Suppressor macrophage treated with lipopolysaccharide for 4 hours (primary cell): ENCODE measurements at places on chromosomes 16 and 17.

- no peak for DNase-seq
Observed at GRCh38 chr16:19382084-19382801, 35.4 kb upstream of the TMC5 start.

GRCh38 chr17:43774304-43775250 is 4.2 kb downstream of the DUSP3 start:
- DNase-seq: no peak

GRCh38 chr16:661184-661821 is 6.6 kb upstream of the RHOT2 start:
- no peak for DNase-seq

DNA sequence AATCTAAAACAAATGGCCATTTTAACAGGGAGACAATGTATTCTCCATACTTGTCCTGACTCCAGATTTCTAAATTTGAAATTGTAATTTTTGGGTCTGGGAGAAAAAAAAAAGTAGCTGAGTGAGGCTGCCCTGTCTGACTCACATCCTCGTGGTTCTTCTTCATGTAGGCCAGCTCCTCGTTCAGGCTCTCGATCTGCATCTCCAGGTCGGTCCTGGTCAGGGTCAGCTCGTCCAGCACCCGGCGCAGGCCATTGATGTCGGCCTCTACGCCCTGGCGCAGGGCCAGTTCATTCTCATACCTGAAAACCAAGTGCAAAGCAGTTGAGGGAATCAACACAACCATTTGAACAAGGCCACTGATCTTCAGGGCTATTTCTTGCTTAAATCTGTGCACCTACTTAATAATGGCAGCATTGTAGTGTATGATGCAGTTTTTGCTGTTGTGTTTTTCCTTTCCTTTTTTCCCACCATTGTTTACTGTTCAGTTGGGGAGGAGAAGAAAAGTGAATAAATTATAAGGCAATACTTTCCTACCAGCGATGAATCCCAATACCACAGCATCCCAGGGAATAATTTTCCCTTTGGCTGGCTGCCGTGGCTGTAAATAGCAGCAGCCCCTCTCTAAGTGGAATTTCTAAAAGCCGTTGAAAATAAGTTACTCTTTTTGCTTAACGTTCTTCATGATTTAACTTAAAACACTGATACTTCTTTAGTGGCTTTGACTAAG is 2.2 kb downstream of the KRT12 start:
- no peak for DNase-seq

DNA sequence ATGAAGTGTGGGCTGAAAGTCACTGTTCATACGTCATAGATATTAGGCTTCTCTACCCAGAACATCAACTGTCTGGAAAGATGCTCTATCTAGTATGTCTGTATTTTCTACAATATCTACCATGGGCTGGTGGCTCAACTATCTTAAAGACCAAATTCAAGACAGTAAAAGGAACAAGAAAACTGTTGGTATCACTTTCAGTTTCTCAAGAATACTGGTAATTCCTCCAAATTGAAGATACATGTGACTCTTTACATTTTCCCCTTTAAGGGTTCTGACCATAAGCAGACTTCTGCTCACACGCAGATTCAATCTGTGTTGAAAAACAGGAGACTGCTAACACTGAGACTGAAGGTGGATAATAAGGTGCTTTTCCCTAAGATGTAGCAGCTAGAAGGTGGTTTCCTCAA is 24.2 kb downstream of the XPO6 start:
- peak; percentile 83 for DNase-seq

DNA sequence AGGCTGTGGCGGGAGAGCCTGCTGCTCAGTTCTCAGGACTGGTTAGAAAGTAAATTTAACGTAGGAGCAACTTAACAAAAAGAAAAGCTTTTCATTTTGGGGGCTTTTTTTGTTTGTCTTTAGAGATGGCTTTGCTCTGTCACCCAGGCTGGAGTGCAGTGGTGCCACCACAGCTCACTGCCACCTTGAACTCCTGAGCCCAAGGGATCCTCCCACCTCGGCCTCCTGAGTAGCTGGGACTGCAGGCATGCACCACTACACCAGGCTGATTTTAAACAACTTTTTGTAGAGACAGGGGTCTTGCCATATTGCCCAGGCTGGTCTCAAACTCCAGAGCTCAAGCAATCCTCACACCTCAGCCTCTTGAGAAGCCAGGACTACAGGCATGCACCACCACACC is 205.0 kb downstream of the RPTOR start:
- no peak for DNase-seq

- DNase-seq: no peak
Observed at GRCh38 chr16:54341892-54342776, 55.5 kb upstream of the IRX3 start.

DNA sequence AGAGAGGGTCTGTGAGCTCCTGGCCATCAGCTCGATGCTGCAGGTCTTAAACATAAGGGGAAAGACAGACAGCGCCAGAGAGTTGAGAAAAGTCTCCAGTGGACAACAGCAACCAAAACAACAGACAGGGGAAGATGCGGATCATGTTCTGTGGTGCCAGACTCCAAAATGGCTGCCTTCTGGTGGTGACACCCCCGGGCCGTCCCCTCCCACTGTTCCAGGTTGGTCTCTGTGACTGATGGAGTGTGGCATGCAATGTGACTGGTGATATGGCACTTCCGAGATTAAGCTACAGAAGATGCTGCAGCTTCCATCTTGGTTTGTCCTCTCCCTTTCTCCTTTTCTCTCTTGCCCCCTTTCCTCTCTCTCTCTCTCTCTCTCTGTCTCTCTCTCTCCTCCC is 40.4 kb upstream of the RBFOX3 start:
- no peak for DNase-seq

DNA sequence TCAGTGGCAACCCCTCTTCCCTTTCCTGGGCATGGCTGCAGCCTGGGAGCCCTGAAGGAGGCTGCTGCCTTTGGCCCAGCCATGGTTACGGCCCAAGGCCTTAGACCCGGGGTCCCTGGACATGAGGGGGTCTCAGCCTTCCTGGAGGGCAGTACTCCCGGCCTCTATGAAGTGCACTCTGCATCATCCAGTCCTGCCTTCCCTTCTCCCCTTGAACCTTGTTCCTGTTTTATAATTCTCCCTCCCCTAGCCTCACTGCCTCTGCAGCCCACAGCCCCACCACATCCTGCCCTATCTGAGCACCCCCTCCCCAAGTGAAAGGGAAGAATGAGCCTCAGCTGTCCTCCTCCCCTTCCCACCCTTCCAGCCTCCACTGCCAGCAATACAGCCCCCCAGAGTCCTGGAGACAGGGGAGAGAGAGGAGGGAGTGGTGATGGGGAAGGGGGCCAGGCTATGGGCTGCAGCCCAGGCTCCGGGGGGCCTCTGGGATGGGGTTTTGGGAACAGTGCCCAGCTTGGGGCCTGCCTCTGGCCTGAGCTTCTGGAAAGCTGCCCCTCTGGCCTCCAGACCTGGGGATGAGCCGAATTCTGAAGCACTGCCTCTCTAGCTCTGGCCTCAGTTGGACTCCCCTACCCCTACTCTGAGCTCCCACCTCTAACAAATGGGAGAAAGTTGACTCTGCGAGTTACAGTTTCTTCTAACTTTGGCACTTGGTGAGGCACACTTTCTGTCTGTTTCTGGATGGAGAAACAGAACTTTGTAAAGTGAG is 7.6 kb downstream of the CCR7 start:
- DNase-seq: no peak

DNA sequence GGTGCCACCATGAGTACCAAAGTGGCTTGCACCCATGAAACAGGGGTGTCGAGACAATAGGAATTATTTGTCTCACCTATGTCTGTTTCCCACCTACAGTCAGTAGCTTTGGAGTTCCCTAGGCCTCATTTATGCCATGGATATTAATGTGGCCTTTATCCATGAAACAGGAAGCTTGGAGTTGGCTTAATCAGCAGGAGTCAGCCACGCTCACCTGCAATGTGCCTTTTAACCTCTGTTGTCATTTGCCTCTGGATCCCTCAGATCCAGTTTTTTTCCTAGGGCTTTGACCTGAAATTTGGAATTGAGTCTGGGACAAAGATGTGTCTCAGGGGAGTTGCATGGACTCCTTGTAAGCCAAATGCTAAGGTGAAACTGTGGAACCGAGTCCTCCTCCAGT is 44.4 kb downstream of the TAOK1 start:
- no peak for DNase-seq

DNA sequence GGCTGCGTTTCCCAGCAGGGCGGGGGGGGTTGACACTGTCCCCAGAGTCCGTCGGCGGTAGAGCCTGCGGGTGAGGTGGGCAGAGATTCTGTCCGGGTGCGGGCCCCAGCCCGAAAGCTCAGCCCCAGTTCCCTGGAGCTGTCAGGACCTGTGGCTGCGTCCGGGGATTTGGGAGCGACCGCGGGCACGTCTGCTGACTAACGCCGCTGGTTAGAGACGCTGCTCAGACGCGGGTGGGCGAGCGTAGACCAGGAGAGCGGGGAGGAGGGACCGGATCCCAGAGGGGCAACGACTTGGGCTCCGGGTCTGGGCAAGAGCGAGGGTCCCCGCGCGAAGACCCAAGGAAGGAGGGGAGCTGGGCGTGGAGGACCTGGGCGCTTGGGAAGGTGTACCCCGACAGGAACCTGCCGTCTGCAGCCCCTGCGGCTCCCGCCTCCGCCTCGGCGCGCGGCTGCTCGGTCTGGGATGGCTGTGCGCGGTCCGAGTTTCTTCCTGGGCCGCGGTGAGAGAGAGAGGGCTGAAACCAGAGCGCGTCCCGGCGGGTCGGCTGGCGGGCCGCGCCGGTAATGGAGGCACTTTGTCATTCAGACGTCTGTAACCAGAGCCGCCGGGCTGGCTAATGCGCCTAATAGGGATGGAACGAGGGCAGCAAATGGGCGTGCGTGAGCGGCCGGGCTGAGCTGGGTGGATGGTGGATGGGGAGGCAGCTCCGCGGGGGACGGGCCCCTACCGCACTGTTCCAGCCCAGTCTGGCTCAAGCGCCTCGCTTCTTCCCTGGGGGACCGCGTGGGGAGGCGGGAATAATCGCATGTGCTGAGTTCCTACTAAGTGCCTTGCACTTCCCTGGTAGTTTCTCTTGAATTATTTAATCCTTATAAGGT is 2.3 kb downstream of the NGFR start:
- no peak for DNase-seq

- peak; percentile 72 for DNase-seq
Observed at GRCh38 chr17:60036796-60037677, 41.7 kb downstream of the HEATR6 start.

DNA sequence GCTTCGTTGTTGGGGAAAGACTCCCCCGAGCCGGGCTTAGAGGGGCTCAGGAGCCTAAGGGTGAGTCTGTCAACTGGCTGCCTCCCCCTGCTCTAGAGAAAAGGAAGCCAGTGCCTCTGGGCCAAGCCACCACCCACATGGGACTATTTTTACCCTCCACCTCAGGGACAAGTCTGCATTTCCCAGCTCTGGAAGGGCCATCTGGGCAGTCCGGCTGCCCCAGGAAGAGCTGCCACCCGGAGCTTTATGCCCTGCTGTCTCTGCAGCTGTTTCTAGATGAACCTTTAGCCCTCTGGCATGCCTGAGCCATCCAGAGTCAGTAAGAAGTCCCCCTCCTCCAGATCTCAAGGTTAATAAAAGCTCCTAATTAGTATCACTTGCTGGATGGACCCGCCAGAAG is 5.3 kb upstream of the RPRML start:
- DNase-seq: no peak

GRCh38 chr16:9068886-9069285 is 22.6 kb upstream of the HAPSTR1 start:
- no peak for DNase-seq

DNA sequence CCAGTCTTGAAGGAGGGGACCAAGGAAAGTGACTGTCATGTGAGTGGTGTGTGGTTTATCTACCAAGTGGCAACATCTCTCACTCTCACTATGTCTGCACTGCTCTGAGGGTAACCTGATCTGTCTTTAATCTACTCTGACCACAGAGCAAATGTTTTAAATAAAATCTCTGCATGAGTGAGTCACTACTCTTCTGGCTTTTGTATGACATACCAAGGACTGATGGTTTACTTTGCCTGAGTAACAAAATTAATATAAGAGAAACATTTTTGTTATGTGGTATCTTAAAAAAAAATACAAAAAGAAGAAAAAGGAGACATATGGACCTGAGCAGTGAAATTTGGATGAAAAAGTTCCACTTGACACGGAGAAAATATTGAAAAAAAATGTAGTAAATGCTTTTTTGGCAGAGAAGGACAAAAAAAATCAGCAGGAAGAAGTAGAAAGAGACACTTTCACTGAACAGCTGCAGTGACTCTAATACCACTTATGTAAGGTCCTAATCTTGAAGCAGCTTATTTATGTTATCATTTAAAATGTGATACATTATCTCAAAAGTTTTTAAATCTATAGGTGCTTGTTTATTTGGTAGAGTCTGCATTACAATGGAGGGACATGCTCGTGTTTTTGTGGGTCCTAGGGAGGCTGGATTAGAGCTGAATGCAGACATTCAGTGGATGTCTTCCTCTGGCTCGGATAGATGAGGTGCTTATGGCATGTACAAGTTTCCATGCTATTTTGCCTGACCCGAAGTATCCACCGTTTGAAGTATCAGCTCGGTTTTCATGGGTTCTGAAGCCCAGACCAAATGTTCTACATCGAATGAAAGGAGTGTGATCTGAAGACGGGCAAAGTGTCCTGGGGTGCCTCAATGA is 240.7 kb downstream of the MAP2K6 start:
- DNase-seq: no peak

GRCh38 chr16:89808475-89808874 is 8.0 kb downstream of the FANCA start:
- DNase-seq: peak; percentile 61

- peak; percentile 72 for DNase-seq
Observed at GRCh38 chr17:45146890-45147580, 1.2 kb upstream of the HEXIM1 start.

GRCh38 chr17:63792055-63792729 is 18.2 kb downstream of the DDX42 start:
- DNase-seq: no peak

DNA sequence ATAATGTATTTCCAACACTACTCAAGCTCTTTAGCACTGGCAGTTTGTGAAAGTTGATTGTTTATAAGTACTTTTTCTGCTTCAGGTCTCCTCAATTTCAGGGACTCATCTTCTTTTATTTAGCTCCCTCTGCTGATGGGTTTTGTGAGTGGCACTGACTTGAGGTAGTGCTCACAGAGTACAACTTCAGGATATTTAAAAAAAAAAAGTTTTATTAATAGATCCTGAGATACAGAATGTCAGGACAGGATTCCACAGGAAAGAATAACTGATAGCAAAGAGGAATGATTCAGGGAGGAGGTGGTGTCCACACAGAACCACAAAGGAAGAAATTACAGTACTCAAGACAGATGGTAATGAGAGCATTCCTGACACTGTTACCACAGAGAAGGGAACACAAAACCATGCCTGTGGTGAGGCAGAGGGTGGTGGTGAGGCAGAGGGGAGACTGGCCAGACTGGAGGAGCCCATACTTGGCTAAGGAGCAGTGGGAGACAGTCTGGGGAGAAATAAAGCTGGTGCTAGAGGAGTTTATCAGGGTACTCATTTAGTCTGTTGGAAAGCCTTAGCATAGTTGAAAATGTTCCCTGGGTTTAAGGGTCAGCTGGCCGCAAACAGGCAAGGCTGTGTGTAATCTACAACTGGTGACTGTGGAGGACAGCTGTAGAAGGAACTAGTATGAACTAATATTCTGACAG is 63.7 kb downstream of the SPAG9 start:
- DNase-seq: peak; percentile 19

GRCh38 chr17:19873346-19873745 is 5.6 kb upstream of the ULK2 start:
- peak; percentile 22 for DNase-seq
